ENCODE measurements at places on chromosomes 12 and 14.

- no peak for DNase-seq
These were observed 830 bp upstream of the SRRM4 start for GRCh38 chr12:118980407-118981014.

DNA sequence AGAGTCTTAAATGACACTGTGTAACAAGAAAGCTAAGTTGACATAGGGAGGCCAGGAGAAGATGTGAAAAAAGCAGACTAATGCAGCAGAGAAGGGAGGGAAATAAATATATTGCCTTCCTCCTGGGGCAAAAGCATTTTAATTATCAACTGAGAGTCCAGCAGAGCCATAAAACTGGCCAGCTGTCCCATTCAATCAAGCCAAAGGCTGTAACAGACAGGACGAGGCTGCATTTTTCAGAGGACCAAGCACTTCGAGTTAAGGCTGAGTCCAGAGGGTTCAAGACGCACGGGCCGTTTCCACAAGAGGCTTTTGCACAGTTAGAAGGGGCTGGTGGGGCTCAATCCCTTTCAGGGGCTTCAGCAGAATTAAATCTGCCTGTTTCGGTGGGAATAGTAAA is 20.4 kb downstream of the MAP3K9 start:
- no peak for DNase-seq

- no peak for DNase-seq
These were observed 189.0 kb downstream of the FOXA1 start for GRCh38 chr14:37406095-37406494.

DNA sequence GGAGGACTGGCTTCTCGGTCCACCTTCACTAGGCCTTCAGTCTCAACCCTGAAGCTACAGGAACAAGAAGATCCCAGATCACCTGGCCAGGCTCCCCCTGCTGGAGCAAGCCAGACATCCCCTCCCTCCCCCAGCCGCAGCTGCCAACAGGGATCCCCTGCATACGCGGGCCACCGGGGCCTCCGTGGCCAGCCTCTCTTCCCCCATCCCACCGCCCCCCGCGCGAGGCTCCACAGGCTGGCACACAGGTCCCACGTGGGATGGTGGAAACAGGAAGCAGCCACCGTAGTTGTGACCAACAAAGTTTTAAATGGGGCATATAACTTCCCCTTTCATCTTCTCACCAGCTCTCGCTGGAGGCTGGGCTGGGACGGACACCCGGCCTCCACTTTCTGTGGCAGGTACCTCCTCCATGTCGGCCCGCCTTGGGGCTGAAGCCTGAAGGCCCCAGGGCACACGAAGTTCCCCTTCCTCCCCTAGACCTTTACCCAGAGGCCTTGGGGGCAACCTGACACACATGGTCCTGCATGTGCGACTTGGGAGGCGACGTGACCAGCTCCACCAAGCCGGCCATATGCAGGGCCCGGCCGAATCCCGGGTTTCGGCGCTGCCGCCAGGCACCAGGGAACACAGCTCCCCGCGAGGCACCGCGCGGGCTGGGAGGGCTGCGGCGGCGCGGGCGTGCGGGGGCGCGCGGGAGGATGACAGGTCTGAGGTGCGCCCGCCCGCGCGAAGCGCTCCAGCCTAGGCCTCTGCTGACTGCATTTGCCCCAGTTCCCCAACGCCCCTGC is 44.4 kb upstream of the PNMA1 start:
- no peak for DNase-seq

GRCh38 chr14:66037361-66037760 is 448.8 kb upstream of the CCDC196 start:
- no peak for DNase-seq

GRCh38 chr12:46209914-46210872 is 58.6 kb downstream of the SLC38A1 start:
- DNase-seq: peak; percentile 83

- no peak for DNase-seq
These were observed 177.7 kb upstream of the LHX5 start for GRCh38 chr12:113649256-113649830.

- no peak for DNase-seq
These were observed 253.3 kb downstream of the SLC15A4 start for GRCh38 chr12:128570191-128571065.

DNA sequence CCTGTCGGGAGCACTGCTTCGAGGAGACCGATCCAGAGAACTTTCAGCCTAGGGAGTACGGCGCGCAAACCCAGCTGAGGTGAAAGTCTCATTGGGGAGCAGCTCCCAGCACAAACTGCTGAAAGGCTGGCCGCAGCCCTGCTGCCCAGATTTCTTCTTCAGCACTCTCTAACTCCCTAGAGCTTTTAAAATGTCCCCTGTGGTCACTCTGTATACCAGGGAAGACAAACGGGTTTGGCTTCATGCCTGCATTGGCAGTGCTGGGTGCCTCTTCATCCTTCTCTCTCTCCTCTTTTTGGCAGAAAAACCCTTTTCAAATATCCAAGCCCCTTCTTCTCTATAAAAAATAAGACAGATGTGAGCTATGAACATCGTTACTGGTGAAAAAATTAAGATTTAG is 34.9 kb downstream of the BBS10 start:
- DNase-seq: no peak

GRCh38 chr14:74647061-74647677 is 35.1 kb upstream of the LTBP2 start:
- DNase-seq: no peak

GRCh38 chr14:73168274-73168673 is 32.0 kb downstream of the PSEN1 start:
- no peak for DNase-seq

DNA sequence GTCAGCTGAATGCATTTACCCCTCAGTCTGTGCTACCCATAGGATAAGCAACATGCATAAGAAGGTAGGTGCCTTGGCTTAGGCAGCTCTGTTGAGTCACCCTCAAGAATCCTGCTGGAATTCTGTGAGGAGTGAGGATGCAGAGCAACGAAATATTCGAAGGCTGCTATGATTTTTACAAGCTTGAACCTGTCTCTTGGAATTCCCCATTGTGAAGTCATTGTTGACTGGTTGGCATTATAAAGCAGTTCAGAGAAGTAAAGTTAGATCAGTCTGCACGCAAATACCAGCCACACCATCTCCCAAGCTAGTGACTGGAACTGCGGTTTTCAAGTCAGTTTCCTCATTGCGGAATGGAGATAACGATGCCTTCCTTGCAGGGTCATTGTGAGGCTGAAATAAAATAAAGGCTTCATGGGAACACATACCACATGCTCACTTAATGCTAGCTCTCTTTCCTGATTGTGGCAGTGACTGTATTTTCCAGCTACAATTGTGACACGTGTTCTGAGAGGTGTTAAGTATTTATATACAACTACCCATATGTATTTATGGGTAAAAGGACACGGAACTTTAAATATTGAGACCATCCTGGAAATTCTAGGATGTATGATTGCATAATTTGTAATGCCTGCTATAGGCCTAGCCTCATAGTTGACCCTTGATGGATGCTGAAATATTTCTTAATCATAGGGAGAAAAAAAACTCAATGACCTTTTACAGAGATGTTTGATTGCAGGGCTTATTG is 96.7 kb downstream of the ETV6 start:
- DNase-seq: no peak

DNA sequence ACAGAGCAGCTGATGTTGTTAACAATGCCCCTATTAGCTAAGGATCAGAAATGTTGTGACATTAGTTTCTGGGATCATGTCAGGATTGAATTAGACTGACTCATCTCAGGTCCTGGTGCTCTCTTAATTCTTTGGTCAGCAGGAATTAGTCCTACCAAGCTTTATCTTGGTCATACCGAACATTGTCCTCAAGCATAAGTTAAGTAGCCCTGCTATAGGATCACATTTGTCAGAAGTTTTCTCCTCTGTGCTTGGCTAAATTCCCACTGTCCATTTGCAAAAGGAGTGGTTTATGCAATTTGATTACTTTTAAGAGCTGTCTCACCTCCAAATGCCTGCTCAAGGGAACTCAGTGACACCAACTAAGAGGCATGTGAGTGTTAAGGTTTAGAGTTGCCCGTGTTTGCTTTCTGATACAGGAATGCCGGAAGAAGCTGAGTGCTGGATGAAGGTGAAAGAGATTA is 48.4 kb upstream of the IFNG-AS1 start:
- DNase-seq: no peak

GRCh38 chr14:32102968-32103367 is 25.9 kb downstream of the ARHGAP5 start:
- no peak for DNase-seq

DNA sequence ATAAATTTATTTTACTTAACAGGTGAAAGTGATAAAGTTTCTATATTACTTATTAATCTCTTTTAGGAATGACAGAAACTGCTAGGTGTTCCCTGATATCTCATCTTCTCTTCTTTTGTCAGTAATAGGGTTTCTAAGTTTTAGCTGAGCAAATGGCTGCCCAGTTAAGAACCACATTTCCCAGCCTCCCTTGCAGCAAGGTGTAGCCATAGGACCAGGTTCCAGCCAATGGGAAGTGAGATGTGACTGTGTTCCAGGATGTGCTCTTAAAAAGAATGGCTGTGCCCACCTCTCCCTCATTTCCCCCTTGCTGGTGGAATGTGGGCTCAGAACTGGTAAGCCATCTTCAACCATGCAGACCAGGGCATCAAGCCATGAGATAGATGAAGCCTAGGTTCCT is 165.6 kb downstream of the HELB start:
- no peak for DNase-seq

- DNase-seq: no peak
These were observed 43.0 kb upstream of the LRRC10 start for GRCh38 chr12:69653703-69654102.

All from NCI-H187 treated with DMSO at 0.1 percent for 48 hours (cell line).